Central memory CD8-positive, alpha-beta T cell (primary cell): ENCODE measurements at places on chromosomes 13 and 19.

DNA sequence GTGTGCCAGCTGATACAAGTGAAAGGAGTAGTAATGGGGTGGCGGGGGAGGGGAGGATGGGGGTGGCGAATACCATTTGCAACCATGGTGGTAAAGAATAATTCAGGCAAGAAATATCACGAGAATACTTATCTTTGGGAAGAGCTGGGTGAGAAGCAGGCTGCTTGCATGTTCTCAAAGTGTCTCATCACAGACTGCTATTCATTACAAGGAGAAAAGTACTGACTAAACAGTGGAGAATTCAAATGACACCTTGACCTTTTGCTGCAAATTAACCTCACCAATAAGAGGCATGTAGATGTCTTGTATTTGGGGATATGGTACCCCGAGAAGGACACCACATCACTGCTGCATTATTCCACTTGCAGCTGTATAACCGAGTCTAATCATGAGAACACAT lies 585.7 kb upstream of the GPC6 start:
- DNase-seq: no peak

GRCh38 chr19:53789708-53790678 lies 34.1 kb downstream of the NLRP12 start:
- no peak for DNase-seq

DNA sequence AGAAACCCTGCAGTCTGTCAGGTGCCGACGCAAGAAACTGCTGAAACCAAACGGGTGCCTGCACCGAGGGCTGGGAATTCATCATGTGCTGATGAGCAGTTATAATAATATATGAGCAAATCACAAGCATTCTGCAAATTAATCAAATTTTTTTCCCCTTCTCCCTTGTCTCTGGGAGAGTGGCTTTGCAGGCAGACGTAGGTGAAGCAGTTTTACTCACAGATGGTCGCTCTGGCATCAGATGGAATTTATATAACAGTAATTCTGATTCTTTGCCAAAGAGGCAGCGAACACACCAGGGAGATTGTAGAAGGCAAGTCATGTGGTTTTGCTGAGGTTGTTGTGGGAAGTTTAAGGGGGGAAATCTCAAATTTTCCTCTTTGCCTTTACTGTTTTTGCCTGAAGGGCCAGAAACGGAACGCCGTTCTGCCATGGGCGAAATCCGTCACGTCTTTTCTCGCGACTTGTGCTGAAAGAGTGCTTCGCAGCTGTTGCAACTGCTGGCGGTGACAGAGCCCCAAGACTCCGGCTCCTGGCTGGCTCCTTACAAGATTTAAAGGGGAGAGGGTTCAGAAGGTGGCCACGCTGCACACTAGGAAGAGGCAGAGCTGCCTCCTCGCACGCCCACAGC lies 320.1 kb downstream of the ZNF536 start:
- DNase-seq: no peak

DNA sequence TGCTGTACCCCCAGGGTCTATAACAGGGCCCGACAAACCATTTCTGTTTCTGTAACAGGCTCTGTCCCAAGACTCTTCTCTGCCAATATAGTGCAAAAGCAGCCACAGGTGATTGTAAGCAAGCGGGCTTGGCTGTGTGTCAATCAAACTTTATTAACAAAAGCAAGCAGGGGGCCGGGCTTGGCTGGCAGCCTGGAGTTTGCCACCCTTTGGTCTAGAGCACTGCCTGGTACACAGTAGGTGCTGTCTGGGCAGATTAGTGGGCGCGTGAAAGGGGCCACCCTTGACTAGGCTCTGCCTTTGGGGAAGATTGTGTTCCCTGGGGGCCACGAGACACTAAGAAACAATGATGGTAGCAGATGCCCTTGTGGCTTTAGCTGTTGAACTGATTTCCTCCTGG lies 27.4 kb downstream of the CCL25 start:
- no peak for DNase-seq

DNA sequence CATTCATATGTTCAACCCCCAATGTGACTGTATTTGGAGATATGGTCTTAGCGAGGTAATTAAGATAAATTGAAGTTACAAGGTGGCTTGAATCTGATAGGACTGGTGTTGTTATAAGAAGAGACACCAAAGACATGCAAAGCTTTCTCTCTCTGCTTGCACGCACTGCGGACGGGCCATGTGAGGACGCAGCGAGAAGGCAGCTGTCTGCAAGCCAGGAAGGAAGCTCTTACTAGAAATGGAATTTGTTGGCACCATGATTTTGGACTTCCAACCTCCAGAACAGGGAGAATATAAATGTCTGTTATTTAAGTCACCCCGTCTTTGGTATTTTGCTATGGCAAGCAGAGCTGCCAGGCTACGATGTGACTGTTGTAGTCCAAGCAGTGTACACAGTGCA lies 4.8 kb downstream of the DLEU7 start:
- no peak for DNase-seq

- DNase-seq: no peak
These were observed 101.9 kb downstream of the PTPRS start for GRCh38 chr19:5238700-5239099.

GRCh38 chr13:21557995-21558394 lies 46.0 kb downstream of the MICU2 start:
- no peak for DNase-seq

DNA sequence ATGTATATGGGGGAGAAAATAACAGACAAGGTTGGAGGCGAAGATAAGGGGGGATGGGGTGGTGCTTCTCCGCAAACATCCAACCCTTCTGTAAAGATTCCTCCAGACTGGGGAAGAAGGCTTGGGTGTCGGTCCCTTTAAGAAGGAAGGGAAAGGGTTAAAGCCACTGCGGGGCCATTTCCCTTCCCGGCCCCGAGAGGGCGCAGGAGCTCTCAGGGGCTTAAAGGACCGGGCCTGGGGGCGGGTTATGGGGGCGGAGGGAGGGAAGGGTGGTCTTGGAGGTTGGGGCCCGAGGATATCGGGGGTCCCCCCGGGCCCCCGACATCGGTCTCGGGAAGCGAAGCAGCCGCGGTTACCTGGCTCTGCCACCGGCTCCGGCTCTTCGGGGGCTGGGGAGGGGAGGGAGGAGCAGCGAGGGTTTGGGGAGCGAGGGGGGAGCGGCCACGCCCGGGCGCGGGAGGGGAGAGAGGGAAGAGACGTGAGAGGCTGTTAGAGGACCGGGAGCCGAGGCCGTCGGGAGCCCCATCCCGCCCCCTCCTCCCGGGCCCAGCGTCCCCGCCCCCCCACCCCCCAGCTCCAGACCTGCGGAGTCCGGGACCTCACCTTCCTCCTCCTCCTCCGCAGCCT lies 2.8 kb downstream of the TNNT1 start:
- no peak for DNase-seq
